ENCODE measurements at places on chromosomes 2 and 18.

DNA sequence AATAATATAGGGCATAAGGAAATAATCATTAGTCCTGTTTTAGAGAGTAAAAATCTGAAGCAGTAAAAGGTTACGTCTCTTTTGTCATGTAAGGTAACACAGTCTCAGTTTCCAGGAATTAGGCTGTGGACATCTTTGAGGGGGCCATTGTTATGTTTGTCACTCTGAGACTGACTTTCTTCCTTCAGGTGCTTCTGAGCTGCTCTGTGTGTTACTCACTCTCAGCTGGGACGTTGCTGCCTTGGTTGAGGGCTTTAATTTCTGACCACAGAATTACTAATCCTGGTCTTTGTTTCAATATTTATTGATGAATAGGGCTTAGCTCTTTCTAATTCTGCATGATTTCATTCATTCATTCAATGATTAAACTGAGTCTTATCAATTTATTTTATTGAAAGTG lies 55.9 kb upstream of the SLC38A11 start:
- no peak for DNase-seq

DNA sequence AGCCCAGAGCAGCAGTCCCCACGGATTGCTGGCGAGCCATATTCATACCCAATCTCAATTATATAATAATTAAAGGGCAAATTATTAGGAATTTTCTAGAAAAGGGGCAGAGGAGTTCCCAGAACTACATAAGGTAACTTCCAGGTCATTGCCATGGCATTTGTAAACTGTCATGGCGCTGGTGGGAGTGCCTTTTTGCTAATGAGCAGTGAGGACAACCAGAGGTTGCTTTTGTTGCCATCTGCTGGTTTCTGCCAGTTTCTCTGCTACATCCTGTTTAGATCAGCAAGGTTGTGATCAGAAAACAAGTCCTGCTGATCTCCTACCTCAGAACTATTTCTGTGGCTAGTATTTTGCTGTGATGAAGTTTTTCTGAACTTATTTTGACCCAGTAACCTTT lies 159.8 kb upstream of the PIEZO2 start:
- DNase-seq, result no peak

DNA sequence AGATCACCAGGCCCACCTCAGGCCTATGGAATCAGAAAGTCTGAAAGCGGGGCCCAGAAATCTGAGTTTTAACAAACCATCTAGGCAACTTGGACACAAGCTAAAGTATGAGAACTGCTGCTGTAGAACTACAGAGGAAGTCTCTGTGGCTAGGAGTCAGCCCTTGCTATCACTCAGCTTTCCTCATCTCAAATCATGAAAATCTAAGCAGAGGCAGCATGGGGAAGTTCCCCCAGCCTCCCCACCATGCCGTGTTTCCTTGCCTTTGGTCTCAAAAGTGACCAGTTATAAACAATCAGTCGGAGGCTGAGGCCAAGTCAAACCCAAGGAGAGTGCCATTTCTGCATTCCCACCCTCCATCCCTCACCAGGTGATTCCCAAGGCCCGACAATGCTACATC lies 404.7 kb downstream of the BCL11A start:
- no peak for DNase-seq

GRCh38 chr2:70608373-70608772 lies 54.7 kb upstream of the TGFA start:
- no peak for DNase-seq

DNA sequence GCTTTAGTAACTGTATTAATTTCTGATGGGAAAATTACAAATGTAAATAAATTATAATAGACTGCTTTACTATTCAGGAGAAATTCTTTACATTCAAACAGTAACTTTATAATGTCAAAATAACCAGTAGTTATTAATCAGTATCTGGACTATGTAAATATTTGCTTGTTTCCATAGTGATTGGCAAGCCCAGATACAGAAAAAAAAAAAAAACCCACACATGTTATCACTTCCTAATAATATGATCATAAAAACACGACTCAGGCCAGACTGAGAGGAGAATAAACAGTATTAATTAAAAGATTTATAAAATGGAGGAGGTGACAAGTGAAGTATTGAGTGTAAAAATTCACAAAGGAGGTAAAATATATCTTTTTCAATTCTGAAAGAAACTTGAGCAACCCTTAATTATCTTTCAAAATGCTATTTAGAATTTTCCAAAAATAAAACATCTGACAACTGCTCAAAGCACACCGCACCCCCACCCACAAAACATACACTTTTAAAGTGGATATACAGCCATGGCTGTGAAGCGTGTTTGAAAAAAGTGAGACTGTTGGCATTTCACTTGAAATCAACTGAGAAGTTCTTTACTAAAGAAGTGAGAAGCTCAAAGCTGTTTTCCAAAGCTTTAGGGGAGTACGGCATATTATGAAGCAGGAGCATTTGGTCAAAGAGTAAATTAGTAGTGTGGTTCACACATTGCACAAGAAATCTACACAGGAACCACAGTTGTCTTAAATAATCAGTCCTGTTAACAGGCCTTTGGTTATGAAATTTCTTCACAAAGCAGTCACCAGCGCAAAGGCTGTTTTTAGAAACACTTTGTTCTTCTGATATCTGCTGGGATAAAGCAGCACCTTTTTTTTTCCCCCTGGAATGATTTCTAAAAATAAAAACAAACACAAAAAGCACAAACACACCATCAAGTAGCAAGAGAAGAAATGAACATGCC lies 475.8 kb downstream of the TXNL1 start:
- DNase-seq, result peak; percentile 60

DNA sequence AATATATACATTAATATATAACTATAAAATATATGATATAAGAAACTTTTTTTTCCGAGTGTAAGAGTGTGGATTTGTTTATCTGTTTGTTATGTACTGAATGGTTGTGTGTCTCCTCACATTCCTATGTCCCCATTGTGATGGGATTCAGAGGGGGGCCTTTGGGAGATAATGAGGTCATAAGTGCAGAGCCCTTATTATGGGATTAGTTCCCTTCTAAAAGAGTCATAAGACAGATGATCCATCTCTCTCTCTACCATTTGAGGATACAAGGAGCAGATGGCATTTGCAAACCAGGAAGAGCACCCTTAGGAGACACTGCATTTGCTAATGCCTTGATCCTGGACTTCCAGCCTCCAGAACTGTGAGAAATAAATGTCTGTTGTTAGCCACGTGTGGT lies 30.3 kb upstream of the SAP130 start:
- DNase-seq, result no peak

- DNase-seq, result no peak
Observed at GRCh38 chr2:156553714-156554442, 117.7 kb downstream of the GPD2 start.

DNA sequence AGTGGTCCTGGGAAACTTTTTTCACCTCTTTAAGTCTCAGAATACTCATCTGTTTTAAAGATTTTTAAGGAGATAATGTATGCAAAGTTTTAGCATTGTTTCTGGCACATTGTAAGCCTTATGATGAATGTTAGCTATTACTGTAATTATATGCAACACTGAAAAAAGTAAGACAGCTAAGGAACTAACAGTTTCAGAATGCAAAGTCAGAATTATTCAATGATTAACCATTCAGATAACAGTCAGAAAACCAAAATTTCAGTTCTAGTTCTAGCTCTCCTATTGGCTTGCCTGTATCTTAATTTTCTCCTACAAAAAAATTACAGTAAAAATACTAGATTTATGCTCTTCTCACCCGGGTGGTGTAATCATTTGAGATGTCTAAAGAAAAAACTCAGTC lies 101.1 kb downstream of the SLC4A10 start:
- no peak for DNase-seq

DNA sequence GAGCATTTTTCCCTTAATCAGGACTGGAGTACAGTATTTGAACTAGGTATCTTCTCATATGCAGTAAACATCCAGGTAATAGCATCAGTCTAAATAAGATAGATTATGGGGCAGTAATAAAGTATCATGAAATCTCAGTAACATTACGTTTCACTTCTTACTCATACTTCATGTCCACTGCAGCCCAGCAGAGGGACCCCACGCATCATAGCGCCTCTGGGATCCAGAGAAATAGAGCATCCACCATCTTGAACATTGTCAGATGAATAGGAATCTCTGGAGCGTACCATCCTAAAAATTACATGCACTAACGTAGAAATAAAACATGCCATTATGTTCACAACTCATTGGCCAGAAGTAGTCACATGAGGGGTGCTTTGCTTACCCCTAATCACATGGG lies 499.0 kb downstream of the CPS1 start:
- DNase-seq, result no peak

DNA sequence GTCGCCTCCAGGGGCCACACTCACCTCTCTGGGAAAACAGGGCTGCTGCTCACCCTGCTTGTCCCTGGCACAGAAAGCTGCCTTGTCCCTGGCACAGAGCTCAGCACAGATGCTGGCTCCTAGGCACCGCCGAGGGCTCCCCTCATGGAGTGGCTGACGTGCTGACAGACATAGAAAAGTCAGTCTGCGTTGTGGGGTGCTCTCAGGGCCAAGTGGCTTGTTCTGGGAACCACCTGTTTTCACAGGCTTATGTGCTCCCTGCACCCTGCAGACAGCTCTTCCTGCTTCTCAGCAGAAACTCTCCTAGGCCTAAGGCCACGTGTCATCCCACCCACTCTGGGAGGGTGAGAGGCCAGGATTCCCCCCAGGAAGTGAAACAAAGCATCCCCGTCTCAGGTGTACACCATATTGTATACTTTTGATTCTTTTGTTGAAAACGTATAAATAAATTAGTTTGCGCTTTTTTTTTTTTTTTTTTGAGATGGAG lies 84.7 kb upstream of the TMEM200C start:
- no peak for DNase-seq

DNA sequence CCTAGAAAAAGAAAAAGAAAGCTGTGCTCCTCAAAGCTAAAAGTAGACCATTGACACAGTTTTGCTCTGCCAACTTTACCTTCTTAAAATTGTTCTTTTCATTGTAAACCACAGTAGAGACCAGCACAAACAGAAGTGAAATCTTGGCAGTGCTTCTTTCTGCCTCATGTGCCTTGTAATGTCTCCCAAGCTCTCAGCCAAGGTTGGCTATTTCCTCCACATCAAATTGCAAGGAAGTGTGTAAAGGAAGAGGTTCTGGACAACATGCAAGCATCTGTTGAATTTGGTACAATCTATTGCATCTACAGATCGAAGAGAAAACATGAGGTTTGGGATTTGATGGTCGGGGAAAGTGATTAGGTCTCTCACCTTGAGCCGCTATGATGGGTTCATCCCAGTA lies 83.3 kb upstream of the PNPT1 start:
- no peak for DNase-seq

GRCh38 chr2:70835643-70836042 lies at the start of gene CD207:
Gene CD207 (minus strand): TSS chr2:70835816. CDS start chr2:70835776, 40 bp downstream.
- DNase-seq, result no peak

- DNase-seq, result no peak
Observed at GRCh38 chr2:41498781-41499180, 549.0 kb upstream of the PKDCC start.

DNA sequence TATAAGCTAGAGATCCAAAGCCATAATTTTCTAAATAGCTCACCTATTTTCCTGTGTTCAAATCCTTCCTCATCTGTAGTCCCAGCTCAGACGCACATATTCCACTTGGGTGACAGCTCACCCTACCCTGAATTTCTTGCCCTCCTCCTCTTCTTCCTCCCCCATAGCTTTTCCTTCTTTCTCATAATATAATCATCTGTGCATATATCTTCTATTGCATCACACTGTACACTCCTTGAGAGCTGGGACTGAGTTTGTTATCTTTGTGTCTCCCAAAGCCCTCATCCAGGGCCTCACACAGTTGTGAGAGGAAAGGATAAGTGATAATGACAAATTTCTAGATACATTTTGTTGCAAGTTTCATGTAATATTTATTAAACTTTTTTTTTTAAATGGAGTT lies 55.9 kb upstream of the RTN4 start:
- no peak for DNase-seq

GRCh38 chr2:119308793-119309330 lies 57.8 kb downstream of the C2orf76 start:
- DNase-seq, result no peak

- no peak for DNase-seq
Observed at GRCh38 chr2:11354363-11355154, 10.1 kb upstream of the ROCK2 start.

- DNase-seq, result no peak
Observed at GRCh38 chr2:230790981-230791380, 73.8 kb upstream of the ITM2C start.

GRCh38 chr2:55141572-55142413 lies 90.3 kb downstream of the CLHC1 start:
- DNase-seq, result no peak

DNA sequence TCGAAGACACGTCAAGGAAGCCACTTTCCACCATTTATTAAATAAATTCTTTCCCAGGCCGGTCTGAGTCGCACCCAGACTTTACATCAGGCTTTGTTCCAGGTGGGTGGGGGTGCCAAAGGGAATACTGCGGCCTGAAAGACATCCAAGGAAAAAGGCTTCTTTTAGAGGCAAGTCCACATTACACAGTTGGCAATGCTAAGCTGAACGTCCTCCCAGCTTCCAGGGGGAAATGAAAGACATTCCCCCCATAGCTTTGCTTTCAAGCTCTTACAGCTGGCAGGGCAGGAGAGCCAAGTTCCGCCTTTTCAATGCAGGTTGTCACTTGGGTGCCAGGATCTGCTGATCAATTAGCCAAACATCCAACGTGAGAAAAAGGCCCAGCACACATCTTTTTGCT lies 36.5 kb upstream of the PTPN4 start:
- DNase-seq, result no peak

DNA sequence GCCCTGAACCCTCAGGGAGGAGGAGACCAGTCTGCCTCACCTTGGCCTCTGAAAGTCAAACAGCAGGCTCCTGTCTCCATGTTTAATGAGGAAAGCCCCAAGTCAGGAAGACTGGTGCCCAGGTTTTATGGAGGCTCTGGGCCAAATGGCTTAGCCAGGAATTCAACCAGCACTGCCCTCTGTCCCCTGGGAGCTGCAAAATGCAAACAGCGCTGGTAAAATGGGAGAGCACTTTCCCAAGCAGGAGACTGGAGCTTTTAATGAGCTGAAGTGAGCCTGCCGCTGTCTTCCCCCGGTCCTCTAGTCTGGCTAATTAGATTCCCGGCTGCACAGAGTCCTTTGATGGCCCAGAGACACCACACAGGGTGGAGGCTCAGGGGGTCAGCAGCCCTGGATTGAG lies 276.0 kb upstream of the TRIB2 start:
- no peak for DNase-seq

- no peak for DNase-seq
Observed at GRCh38 chr2:203582468-203582867, 47.4 kb upstream of the RAPH1 start.

- no peak for DNase-seq
Observed at GRCh38 chr2:191295088-191295487, 49.9 kb downstream of the MYO1B start.

DNA sequence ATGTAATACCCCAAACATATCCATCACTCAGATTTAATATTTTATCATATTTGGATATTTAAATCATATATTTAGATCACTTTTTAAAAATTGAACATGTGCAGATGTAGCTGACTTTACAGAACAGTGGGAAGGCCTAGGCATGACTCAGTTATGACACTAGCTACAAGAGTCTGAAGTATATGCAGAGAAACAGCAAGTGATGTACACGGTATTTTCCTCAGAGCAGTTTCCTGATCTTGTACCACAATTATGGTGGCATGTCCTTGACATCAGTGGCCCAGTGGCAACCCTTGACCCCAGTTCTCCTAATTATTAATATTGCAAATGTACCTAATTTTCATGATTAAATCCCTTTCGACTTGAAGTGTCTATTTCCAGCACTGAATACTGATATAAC lies 28.2 kb downstream of the CDKL4 start:
- DNase-seq, result no peak

- no peak for DNase-seq
Observed at GRCh38 chr2:203804764-203805485, 62.6 kb upstream of the CTLA4 start.

GRCh38 chr2:70160545-70160944 lies 30.3 kb downstream of the C2orf42 start:
- DNase-seq, result no peak

Data from muscle of back (tissue), 13 donors.